Lung microvascular endothelial cell (primary cell): ENCODE measurements at places on chromosomes 13 and 19.

DNA sequence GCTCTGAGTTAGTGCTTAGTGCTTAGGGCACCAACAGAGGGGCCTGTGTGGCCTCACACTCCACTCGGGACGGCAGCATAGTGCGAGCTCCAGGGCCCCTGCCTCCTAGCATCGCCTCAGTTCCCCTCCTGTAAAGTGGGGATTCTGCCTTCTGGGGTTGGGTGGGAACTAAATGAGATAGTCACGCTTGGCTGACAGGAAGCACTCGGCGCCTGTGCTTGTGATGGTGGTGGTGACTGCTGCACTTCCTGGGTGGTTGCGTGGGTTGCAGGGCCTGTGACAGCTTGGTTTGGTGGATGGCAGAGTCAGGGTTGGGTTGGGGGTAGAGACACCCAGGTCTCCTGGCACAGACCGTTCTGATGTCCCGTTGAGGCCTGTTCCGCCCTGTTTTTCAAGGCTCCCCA is 7.7 kb downstream of the PLEKHF1 start:
- no peak for DNase-seq

DNA sequence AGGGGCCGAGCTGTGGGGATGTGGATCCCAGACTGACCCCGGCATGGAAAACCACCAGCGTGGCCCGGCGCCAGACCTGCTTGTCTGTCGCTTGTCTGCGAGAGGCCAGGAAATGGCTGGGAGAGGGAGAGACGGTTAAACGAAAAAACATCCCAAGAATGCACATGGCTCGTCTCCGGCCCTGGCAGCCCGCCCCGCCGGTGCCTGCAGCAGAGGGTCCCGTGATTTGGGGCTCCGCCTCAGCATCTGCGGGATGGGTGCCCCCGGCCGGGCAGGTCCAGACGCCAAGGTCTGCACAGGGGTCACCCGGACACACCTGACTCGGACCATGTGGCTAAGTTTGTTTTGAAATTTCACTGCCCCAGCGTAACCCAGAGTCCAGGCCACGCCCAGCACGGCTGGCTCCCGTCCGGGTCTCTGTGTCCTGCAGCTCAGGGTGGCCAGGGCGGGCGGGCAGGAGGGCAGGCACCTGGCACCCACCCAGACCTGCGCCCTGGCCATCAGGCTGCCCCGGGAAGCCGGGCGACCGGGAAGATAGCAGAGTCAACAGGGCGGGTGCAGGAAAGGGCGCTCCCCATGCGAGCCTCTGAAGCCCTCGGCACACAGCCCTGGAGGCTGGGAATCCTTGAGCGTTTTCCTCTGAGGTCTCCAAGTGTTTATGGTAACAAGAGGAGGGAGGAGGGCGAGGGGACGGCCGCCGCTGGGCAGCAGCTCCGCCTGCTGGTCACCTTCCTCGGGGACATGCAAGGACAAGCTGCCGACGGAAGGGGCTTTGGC is 103.2 kb downstream of the GADD45B start:
- DNase-seq: peak; percentile 94

GRCh38 chr13:70703755-70704154 is 595.5 kb upstream of the KLHL1 start:
- DNase-seq: no peak

DNA sequence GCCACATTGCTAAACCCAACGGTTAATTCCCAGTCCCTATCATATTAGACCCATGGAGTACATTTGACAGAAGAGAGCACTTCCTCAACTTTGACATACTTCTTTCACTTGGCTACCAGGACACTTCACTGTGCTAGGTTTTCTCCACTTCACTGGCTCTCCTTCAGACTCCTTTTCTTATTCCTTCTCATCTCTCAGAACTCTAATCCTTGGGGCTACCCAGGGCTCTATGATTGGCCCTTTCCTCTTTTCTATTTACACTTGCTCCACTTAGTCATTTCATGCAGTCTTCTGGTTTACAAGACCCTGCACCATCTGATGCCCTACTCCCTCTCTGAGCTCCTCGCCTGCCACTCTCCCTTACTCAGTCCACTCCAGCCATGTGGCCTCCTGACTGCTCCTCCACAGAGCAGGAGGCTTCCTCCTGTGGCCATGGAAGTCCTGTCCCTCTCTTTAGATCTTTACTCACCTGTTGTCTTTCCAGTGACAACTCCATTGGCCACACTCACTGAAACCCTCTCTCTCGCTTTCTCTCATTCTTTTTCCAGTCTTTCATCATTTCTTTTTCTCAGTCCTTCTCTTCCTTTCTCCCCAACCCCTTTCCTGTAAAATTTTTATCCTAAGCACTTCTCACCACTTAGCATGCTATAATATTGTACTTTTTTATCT is 90.4 kb downstream of the TBC1D4 start:
- no peak for DNase-seq

- DNase-seq: peak; percentile 81
Measured at GRCh38 chr19:6580313-6580712, 10.6 kb downstream of the CD70 start.

DNA sequence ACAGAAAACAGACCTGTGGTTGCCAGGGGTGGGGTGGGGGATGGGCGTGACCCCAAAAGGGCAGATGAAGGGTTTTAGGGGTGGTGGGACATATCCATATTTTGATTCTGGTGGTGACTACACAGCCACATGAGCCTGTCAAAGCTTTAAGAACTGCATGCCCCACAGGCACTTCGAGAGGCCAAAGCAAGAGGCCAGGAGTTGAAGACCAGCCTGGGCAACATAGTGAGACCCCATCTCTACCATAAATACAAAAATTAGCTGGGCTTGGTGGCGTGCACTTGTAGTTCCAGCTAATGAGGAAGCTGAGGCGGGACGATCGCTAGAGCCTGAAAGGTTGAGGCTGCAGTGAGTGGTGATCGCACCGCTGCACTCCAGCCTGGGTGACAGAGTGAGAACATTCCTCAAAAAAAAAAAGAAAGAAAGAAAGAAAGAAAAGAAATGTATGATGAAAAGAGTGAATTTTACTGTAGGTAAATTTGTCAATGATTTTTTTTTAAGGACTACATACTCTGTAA is 18.9 kb upstream of the BCL3 start:
- DNase-seq: no peak

- peak; percentile 94 for DNase-seq
Measured at GRCh38 chr13:94858856-94859255, 146.5 kb upstream of the SOX21 start.

GRCh38 chr13:113841353-113841650 is 22.6 kb downstream of the GAS6 start:
- no peak for DNase-seq
